ENCODE measurements at places on chromosomes 2 and 18. TPM values are rescaled to one million over a fixed set of nuclear protein-coding genes. Genes with fewer than 3 reads are reported as not detected.

- DNase-seq = no peak
These were observed 9.9 kb downstream of the PDIA6 start for GRCh38 chr2:10802657-10803056.

- DNase-seq = no peak
These were observed 12.4 kb upstream of the IL1R1 start for GRCh38 chr2:102129951-102130646.

The LYPD6 gene
- 0.16 TPM for total RNA-seq

- no peak for DNase-seq
These were observed 61.3 kb downstream of the ALPK2 start for GRCh38 chr18:58567453-58568196.

- DNase-seq = no peak
These were observed 131.3 kb downstream of the COL6A3 start for GRCh38 chr2:237282568-237283128.

GRCh38 chr18:50373561-50374219 lies 1.2 kb upstream of the SKA1 start:
- DNase-seq = no peak

DNA sequence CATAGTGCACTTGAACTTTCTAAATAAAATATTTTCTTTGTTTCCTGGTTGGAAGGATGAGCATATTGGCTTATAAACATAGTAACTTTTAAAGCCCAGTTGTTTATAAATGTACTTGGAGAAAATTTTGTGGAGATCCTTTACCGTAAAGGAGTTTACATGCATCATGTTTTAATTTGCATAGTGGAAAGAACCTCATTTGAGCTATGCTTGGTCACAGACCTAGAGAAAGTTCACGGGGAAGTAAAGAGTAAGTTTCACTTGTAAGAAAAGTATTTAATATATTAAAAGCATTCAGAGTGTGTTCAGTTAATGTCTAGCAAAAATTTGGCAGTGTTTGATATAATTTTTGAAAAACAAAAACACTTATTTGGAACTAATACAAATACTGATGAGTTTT lies 45.3 kb downstream of the PIKFYVE start:
- no peak for DNase-seq

The PRLH gene
- total RNA-seq = not detected

DNA sequence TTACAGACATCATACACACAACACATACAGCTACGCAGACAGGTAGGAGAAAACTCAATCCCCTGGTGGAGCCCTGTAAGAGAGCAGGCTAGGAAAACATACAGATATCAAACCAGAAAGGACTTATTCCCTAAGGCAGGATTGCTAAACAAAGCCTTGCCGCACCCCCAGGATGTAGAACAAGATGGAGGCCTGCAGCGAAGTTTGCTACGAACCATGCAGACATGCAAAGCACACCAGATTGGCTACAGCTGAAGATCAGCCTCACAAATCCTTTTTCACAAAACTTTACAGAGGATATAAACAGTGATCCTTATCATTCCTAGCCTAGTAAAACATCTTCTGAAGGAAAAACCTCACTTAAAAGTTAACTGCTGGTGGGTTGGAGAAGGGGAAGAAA lies 28.3 kb downstream of the C18orf54 start:
- no peak for DNase-seq

The XIRP2 gene
- total RNA-seq = 537 TPM

The MREG gene
- 0.32 TPM for total RNA-seq

DNA sequence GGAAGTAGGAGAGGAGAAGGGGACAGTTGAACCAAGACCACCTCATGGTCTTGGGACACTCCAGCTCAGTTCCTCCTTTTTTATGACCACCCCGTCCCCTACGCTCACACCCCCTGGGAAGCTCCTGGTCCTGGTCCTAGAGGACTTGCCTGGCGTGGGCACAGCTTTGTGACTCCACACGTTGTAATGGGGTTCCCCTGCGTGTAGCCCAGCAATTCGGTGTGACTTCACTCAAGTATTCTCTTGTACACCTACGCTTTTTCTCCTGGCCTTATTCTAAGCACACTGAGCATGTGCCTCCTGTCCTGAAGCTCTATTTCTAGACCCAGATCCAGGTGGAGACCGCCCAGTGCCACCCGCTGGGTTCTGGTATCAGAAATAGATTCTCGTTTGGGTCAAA lies 36.1 kb upstream of the B3GNT7 start:
- DNase-seq = no peak

GRCh38 chr2:73239776-73240175 lies 5.7 kb downstream of the CCT7 start:
- DNase-seq = no peak

GRCh38 chr18:34158881-34159690 lies 65.6 kb downstream of the NOL4 start:
- peak; percentile 71 for DNase-seq

GRCh38 chr2:86366651-86367498 lies 29.4 kb upstream of the REEP1 start:
- DNase-seq = no peak

DNA sequence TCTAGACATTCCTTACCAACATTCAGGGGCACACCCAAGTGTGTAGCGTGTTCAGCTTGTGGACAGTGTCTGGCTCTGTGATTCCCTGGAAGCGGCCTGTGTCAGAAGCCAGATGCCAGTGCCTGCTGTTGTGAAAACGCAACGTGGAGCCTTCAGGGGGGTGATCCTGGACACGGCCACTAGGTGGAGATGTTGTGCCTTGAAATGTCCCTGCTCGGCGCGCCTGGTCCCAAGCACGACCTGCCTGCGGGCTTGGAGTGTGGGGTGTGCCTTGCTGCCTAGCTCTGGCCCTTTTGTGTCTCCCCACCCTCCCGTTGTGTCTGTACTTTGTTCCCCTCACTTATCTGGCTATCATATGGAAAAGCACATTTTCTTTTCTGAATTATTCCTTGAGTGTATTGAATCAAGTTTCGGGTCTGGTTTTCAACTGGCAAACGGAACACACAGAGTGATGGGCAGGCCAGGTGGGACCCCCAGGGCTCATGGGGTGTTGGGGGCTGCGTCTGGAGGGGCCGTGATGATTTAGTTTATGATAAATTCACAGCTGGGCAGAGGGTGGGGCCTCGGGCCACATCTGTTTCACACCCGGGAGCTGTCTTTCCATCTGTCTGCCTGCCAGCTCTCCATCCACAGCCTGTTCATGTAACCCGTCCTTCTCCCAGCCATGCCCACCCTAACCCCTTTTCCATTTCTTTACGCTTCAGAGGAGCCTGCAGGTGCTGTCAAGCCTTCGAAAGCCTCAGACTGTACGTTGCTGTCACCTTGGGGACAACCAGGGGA lies 95.5 kb downstream of the DYSF start:
- peak; percentile 82 for DNase-seq

The MEIS1 gene
- 24.7 TPM for total RNA-seq

- peak; percentile 22 for DNase-seq
These were observed 204.1 kb upstream of the HAAO start for GRCh38 chr2:42996528-42996927.

The COLEC12 gene
- 5.5 TPM for total RNA-seq

- DNase-seq = no peak
These were observed 616 bp downstream of the EML6 start for GRCh38 chr2:54723996-54724559.

The CHST10 gene
- 7.8 TPM for total RNA-seq

GRCh38 chr2:25619185-25619584 lies 54.2 kb downstream of the DTNB start:
- no peak for DNase-seq

The ZC3H6 gene
- 19.1 TPM for total RNA-seq

DNA sequence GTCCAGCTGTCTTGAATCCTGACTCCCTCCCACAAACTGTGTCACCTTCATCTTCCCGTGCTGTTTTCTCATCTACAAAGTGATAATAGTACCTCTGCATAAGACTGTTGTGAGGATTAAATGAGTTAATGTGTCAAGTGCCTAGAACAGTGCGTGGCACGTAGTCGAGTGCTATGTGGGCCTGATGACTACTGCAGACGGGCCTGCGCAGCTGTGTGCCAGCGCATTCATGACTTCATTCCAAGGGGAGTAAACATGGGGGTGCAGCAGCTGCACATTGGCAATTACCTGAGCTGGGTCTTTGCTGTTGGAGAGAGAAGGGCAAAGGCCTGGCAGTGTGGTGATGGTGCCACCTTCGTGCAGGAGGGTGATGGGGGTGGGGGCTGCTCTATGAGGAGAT lies 5.0 kb downstream of the TEX44 start:
- DNase-seq = no peak

The STARD6 gene
- total RNA-seq = not detected

Data from cardiac septum (tissue), 1 donor.